A549 treated with RU486 at 1 μM for 4 hours (cell line): ENCODE measurements at places on chromosomes 4 and X. TPM values are rescaled to one million over a fixed set of nuclear protein-coding genes. Genes with fewer than 3 reads are reported as not detected.

DCLK2 gene
- total RNA-seq = 7.9 to 10.4 TPM (median 8.5 TPM) in 5 replicates

DNAJB14 gene
- 13.7 to 20.7 TPM (median 16.2 TPM) in 5 replicates for total RNA-seq

TBC1D8B gene
- 0.38 to 1.5 TPM (median 1.3 TPM) in 5 replicates for total RNA-seq

SUPT20HL1 gene
- not detected in 5 replicates for total RNA-seq

GATA1 gene
- not detected in 5 replicates for total RNA-seq

KLB gene
- 0.06 to 0.18 TPM (median 0.13 TPM) in 5 replicates for total RNA-seq

RHOH gene
- 0.07 to 0.26 TPM (median 0.15 TPM) in 3 of 5 replicates, not detected in the others for total RNA-seq

HEPH gene
- total RNA-seq = not detected in 5 replicates

SH2D1A gene
- not detected in 5 replicates for total RNA-seq

MBNL3 gene
- total RNA-seq = 0.30 TPM in 1 of 5 replicates, not detected in the others

CXCL1 gene
- 10.8 to 15.6 TPM (median 11.7 TPM) in 5 replicates for total RNA-seq

TSPAN7 gene
- 2.7 to 3.2 TPM (median 2.9 TPM) in 5 replicates for total RNA-seq

SCML1 gene
- total RNA-seq = 4.9 to 7.3 TPM (median 6.6 TPM) in 5 replicates

PABPC5 gene
- 0.03 TPM in 1 of 5 replicates, not detected in the others for total RNA-seq

NAT8L gene
- total RNA-seq = 9.3 to 16.2 TPM (median 14.7 TPM) in 5 replicates

NXF2B gene
- not detected in 5 replicates for total RNA-seq

CENPU gene
- total RNA-seq = 20.8 to 26.4 TPM (median 24.4 TPM) in 5 replicates

IL21 gene
- not detected in 5 replicates for total RNA-seq
